Foreskin keratinocyte (primary cell): ENCODE measurements at places on chromosomes 3 and 15. TPM values are rescaled to one million over a fixed set of nuclear protein-coding genes. Genes with fewer than 3 reads are reported as not detected.

The GOLGA8N gene
- 0.78 and 0.99 TPM in 2 replicates for total RNA-seq

The ZNF860 gene
- total RNA-seq: 7.9 and 9.4 TPM in 2 replicates

The ATP13A5 gene
- not detected in 2 replicates for total RNA-seq

The CILP gene
- not detected in 2 replicates for total RNA-seq

The ARHGEF26 gene
- 5.2 and 5.3 TPM in 2 replicates for total RNA-seq

The PAQR9 gene
- total RNA-seq: not detected in 2 replicates

The MST1 gene
- total RNA-seq: 5.6 and 7.5 TPM in 2 replicates

The MRPS11 gene
- 62.8 and 64.8 TPM in 2 replicates for total RNA-seq

The PLA2G4D gene
- 0.07 and 0.14 TPM in 2 replicates for total RNA-seq

The KBTBD13 gene
- not detected in 2 replicates for total RNA-seq

The TRAIP gene
- 13.9 and 14.8 TPM in 2 replicates for total RNA-seq

The POPDC2 gene
- total RNA-seq: 0.34 and 0.39 TPM in 2 replicates

The FBXO40 gene
- not detected in 2 replicates for total RNA-seq

The RPS17 gene
- total RNA-seq: 3,287 and 3,560 TPM in 2 replicates

The TRH gene
- not detected in 2 replicates for total RNA-seq

The SLMAP gene
- total RNA-seq: 79.5 and 85.7 TPM in 2 replicates

The TM4SF4 gene
- total RNA-seq: not detected in 2 replicates

The U2SURP gene
- 98.4 and 98.5 TPM in 2 replicates for total RNA-seq

The LACTB gene
- total RNA-seq: 15.0 and 15.8 TPM in 2 replicates

The MOBP gene
- total RNA-seq: not detected in 2 replicates

The EXOSC7 gene
- 63.3 and 66.8 TPM in 2 replicates for total RNA-seq

The AMIGO3 gene
- not detected in 2 replicates for total RNA-seq

The GPR149 gene
- not detected in 2 replicates for total RNA-seq

The VGLL3 gene
- 1.3 and 1.8 TPM in 2 replicates for total RNA-seq

The MESP2 gene
- 0.88 and 1.3 TPM in 2 replicates for total RNA-seq

The RASGRP1 gene
- total RNA-seq: not detected in 2 replicates

The ACKR2 gene
- 0.20 and 0.21 TPM in 2 replicates for total RNA-seq
